Activated T-helper 1 cell treated with anti-CD3 and anti-CD28 coated beads, Interleukin-12 subunit alpha, Interleukin-12 subunit beta, Interleukin-2, Interleukin-4 antibody, amounts not matched to agents 30 ng/mL and 10 ng/mL and 1 ng/mL, durations not matched to agents 14 hours and 24 hours and 36 hours (primary cell): ENCODE measurements at places on chromosomes 4 and X. TPM values are rescaled to one million over a fixed set of nuclear protein-coding genes. Genes with fewer than 3 reads are reported as not detected.

GRCh38 chr4:52957220-52957686 lies 95.1 kb downstream of the RASL11B start:
- no peak for DNase-seq

DNA sequence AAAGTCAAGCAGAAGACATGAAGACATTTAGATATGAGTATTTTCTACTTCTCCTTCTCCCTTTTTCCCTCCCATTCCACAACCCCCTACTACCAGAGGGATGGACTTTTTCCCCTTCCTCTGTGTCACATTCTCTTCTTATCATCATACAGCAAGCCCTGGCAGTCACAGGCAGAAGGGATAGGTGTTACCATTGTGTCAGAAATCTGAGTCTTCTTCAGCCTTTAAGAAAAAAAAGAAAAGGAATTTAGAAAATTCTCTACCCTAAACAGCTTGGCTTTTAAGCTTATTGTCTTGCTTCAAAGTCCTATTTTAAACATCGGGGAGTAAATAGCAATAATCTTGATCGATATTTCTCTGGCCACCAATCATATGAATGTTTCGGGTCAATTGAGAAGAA lies 30.9 kb upstream of the ADH1C start:
- DNase-seq, result no peak

GRCh38 chr4:153647975-153648374 lies 36.1 kb upstream of the TLR2 start:
- DNase-seq, result no peak

DNA sequence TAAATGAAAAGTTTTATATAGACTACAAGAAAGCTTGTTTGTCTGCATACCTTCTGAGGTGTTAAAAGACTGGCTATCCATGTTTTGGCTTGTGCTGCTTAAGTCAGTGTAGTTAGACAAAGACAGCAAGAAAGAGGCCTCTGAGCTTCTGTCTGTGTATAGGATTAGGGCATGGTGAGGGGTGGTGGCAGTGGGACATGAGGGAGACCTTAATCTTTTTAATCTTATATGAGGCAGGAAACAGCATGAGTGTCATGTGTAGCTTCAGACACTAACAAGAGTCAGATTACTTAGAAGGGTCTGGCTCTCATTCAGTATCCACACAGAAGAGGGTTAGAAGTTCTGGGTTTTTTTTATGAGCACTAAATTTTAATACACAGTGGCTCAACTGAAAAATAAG lies 213.3 kb downstream of the GABRG1 start:
- no peak for DNase-seq

The P2RY4 gene
- 0.27 TPM in 1 of 2 replicates, not detected in the other for total RNA-seq

The FAAH2 gene
- 7.2 and 7.3 TPM in 2 replicates for total RNA-seq

The EPHA5 gene
- not detected in 2 replicates for total RNA-seq

The GLRA3 gene
- total RNA-seq, result not detected in 2 replicates

The SPANXD gene
- not detected in 2 replicates for total RNA-seq
